ENCODE measurements at places on chromosomes 2 and 18.

- no peak for DNase-seq
Measured at GRCh38 chr2:20062615-20063545, 11.5 kb upstream of the LAPTM4A start.

DNA sequence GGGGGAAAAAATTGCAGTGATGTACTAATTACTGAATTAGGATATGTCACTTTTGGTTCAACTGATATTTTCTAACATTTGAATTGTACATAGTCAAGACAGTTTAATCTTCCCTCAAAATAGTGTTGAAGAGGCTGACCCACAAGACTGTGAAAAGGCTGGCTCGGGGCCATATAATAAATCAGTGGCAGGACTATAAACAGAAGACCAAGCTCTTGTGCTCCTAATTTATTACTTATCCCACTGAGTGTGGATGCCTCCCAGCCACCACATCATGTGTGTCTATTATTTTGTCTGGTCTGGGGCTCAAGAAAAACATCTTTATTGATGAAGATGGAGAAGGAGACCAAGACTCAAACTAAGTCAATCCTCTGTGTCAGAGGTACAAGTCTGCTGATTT is 64.4 kb downstream of the PLEKHM3 start:
- DNase-seq: no peak

GRCh38 chr2:43228756-43229659 is 2.6 kb upstream of the ZFP36L2 start:
- no peak for DNase-seq

- no peak for DNase-seq
Measured at GRCh38 chr2:158217593-158217992, 115.9 kb downstream of the UPP2 start.

- DNase-seq: no peak
Measured at GRCh38 chr18:10973567-10974203, 175.7 kb downstream of the PIEZO2 start.

GRCh38 chr2:1876352-1876751 is 132.0 kb upstream of the PXDN start:
- no peak for DNase-seq

GRCh38 chr2:130156624-130157004 is 11.7 kb upstream of the CCDC74B start:
- DNase-seq: no peak

- DNase-seq: no peak
Measured at GRCh38 chr2:48674933-48675332, 57.3 kb downstream of the GTF2A1L start.

DNA sequence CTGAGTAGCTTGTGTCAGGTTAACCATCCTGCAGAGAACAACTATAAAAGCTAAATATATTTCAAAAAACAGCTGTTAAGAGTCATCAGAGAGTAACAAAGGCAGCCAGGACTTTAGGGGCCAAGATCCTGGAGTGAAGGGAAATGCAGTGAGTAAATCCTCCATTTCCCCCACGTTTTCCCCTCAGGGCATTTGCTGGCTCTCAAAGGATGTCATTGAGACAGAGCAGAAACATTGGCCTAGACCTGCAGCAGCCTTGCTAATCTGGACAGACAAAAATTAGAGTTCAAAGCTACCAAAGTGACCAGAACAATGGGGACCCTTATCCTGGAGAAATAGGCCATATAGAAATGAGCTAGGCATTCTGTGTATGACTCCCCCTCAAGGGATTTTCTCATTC is 21.1 kb upstream of the KLHL29 start:
- DNase-seq: no peak

- DNase-seq: no peak
Measured at GRCh38 chr2:98501223-98501622, 56.6 kb downstream of the INPP4A start.

DNA sequence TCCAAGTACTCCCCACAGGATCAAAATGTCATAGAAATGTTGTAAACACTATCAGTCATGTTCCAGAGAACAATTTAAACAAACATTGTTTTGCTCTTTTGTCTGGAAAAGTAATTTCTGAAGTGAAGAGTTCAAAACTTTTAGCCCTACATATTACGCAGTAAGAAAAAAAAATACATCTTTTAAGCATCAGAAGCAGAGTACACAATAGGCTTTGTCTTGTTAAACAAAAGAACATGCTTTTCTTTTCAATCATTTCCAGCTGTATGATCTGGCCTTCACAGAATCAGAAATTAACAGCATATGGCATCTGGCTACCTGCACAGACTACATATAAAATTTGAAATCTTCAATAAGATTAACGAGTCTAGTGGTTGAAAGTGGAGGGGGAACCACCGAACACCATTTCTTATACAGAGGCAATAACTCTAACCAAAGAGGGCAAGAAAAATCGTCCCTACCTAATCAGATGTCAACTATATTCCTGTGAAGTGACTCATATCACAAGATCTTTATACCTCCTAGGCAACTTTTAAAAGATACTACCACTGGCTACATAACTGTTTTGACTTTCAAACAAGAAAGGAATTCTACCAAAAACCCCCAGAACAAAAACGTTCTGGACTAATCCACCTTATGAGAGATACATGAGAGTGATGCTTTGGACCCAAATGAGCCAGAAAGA is 149.3 kb downstream of the EXOC6B start:
- DNase-seq: peak; percentile 1

GRCh38 chr18:47179520-47179919 is 3.4 kb upstream of the IER3IP1 start:
- no peak for DNase-seq
